Stimulated activated CD8-positive, alpha-beta memory T cell treated with anti-CD3 and anti-CD28 coated beads, Interleukin-2, amount 100 ng/mL, for 48 hours (primary cell): ENCODE measurements at places on chromosomes 3 and 15.

DNA sequence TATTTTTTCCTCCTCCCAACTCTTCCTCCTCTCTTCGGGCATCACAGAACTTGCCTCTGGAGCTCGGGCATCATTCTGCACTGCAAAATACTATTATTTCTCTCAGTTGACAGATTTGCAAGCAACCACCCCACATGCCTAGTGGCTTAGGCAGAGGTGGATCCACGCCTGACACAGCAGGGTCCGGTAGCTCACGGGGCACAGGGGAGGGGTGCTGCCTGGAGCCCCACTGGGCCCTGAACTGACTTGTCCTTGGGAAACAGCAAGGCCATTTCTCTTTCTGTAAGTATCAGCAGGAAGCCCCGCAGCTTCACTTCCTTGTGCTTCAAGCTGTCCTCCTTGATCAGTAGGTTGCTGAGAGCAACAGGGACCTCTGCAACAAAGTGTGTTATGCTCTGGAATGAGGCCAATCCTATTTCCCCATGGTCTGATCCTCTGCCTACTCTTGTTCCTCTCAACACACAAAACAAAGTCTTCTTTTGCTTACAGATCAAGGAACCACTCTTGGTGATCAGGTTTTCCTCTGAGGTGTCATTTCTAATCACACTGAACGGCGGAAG lies 69.1 kb downstream of the FAM174B start:
- DNase-seq = no peak

GRCh38 chr3:129238945-129239705 lies 10.3 kb upstream of the COPG1 start:
- no peak for DNase-seq

GRCh38 chr3:147387291-147387884 lies 19.0 kb downstream of the ZIC4 start:
- no peak for DNase-seq

DNA sequence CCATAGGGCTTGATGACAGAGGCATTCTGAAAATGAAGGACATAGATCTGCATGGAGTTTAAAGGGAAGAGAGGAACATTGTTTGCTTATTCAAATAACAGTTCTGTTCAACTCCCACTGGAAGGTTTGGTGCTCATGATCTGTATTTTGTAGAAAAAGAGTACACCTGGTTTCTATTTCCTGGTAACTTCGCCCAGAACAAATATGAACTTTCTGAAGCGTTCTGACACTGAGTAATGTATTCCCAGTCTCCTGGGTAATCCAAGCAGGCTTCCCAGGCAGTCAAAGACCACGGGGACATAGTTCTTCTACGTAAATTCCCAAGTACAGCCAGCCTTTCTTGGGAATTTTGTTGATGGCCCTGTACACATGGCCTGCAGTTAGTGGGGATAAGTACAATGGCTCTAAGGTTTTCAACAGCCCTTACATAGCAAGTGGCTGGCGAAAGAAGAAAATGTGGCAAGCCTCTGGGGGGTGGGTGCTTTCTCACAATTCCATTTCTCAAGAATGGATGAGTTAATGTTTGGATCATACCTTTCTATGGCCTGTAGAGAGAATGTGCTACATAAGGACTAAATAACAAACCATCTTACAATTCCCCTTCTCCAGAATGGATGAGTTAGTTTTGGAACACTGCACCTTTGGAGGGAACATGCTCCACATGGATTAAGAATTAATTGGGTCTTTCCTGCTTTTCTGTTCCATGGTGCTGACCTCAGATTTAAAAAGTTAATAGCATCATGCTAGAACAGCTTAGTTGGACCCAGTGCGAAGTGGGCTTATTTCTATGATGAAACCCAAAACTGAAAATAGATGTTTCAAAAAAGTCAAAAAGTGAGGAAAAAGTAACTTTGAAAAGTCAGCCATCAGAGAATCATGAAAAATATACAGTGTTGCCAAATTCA lies 52.7 kb downstream of the COL6A6 start:
- DNase-seq = no peak

- no peak for DNase-seq
Measured at GRCh38 chr3:141384157-141384556, 15.9 kb downstream of the ZBTB38 start.

- no peak for DNase-seq
Measured at GRCh38 chr3:149620291-149621020, 37.4 kb downstream of the WWTR1 start.

- DNase-seq = no peak
Measured at GRCh38 chr15:47885920-47886319, 168.6 kb downstream of the SEMA6D start.

DNA sequence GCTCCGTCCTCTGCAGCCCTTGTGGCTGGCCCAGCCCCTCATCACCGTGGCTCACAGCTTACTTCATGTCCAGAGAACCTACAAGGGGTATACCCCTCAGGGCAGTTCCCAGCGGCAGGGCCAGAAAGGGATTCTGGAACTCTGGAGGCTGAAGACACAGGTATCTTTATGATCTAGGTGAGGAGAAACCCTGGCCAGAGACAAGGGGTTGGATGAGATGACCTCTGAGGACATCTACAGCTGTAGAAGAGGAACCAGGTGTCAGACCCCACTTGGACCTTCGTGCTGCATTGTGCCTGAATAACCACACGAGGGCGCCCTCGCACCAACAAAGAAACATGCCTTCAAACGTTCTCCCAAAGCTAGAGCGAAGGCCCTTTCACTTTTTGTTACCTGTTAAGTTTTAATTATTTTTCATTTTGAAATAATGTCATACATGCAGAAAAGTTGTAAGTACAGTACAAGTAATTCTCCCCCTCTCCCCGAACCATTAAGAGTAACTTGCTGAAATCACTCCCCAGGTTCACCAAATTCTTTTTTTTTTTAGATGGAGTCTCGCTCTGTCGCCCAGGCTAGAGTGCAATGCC lies 118.7 kb upstream of the SMAD3 start:
- DNase-seq = peak; percentile 36
